BJ (cell line): ENCODE measurements at places on chromosomes 6 and 20. TPM values are rescaled to one million over a fixed set of nuclear protein-coding genes. Genes with fewer than 3 reads are reported as not detected.

DNA sequence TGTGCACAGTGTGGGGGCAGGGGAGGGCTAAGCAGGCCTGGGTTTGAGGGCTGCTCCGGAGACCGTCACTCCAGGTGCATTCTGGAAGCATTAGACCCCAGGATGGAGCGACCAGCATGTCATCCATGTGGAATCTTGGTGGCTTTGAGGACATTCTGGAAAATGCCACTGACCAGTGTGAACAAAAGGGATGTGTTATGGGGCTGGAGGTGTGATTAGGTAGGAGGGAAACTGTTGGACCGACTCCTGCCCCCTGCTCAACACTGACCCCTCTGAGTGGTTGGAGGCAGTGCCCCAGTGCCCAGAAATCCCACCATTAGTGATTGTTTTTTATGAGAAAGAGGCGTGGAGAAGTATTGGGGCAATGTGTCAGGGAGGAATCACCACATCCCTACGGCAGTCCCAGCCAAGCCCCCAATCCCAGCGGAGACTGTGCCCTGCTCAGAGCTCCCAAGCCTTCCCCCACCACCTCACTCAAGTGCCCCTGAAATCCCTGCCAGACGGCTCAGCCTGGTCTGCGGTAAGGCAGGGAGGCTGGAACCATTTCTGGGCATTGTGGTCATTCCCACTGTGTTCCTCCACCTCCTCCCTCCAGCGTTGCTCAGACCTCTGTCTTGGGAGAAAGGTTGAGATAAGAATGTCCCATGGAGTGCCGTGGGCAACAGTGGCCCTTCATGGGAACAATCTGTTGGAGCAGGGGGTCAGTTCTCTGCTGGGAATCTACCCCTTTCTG is 44.0 kb upstream of the TTPAL start:
- DNase-seq: no peak

DNA sequence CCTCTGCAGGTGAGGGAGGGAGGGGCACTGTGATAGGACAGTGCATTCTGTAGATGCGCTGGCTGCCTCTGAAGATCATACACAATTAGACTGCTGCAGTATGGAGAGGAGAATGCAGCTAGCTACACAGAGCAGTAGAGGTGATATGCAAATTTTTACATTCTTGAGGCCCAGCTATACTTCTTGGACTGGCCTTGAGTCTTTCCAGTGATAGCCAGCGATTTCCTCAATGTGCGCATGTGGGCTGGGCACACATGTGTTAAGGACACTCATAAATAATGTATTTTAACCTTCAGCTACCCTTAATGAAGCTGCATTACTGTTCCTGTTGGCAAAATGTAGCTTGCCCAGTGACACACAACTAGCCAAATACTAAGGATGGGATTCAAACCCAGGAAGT is 19.0 kb downstream of the TTPAL start:
- no peak for DNase-seq

DNA sequence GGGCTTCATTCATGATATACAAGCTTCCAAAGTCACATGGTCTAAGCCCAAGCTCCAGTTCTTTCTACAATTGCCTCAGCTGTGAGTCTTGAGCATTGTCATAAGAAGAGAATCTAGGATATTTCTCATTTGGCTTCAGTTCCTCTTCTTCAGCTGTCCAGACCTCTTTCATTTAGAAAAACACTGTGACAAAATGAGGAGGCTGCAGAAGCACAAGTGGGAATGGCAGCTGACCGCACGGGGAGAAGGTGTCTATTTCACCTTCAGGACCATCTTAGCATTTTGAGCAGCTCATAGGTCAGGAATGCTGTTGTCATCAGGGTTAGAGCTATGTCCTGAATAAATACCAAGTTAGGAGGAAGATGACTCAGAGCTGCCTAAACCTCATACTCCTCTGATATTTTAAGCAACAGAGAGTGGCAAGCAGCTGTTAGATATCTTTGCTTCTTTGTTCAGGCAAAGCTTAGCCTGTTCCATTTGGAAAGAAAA is 390.1 kb upstream of the CITED2 start:
- DNase-seq: peak; percentile 98

DNA sequence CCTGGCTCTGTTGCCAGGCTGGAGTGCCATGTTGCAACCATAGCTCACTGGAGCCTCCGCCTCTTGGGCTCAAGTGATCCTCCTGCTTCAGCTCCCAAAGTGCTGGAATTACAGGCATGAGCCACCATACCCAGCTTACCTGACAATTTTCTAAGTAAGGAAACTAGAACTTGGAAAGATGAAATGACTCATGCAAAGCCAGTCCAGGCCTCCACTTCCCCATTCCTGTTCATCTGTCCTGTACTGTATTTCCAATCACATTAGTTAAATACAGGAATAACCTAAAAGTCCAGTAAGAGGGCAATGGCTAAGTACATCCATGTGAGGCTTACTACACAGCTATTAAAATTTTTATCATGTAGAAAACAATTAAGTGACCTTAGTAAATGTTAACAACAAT is 8.3 kb upstream of the ADGB start:
- DNase-seq: no peak

DNA sequence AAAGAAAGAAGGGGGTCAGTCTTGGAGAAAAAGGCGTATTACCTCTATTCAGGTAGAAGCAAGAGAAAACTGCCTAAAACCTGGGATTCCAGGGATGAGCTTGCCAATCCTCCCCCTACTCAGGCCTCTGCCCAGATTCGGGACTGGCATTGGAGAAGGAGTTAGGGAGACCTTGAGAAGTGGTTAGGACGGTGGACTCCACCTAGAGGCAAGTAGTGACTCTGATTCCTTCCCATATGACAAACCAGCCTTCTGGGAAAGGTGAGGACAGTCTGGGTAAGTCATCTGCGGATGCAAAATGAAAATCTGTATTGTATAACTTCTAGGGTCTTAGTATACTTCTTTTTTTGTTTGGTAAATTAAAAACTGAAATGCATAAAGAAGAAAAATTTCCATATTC is 43.8 kb downstream of the SLX4IP start:
- DNase-seq: no peak

DNA sequence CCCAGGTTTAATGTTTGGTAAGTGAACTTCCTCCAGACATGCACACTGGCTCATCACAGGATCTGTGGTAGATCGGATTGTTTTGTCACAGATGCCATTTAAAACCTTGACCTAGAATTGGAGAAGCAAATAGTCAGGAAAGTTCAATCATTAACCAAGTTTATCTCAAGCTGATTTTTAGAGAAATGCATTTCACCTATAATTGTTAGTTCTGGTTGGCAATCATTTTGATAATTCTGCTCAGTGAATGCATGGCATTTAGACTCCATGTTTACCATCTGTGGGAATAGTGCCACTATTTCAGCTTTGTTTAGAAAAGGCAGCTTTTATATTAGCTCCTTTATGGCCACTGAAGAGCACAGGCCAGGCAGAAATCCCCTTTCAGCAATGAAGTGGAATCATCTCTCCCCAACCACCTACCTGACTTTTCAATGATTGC is 73.9 kb upstream of the IPCEF1 start:
- no peak for DNase-seq

GRCh38 chr6:138115877-138116660 is 8.8 kb upstream of the PERP start:
- no peak for DNase-seq

- DNase-seq: no peak
These were observed 47.3 kb downstream of the RNF217 start for GRCh38 chr6:125009578-125009977.

TFAP2B gene
- polyA plus RNA-seq: not detected in 2 replicates

ARMH2 gene
- not detected in 2 replicates for polyA plus RNA-seq

PKIB gene
- not detected in 2 replicates for polyA plus RNA-seq

SNAP91 gene
- polyA plus RNA-seq: not detected in 2 replicates

C6orf15 gene
- polyA plus RNA-seq: not detected in 2 replicates

SLC22A3 gene
- not detected in 2 replicates for polyA plus RNA-seq

ULBP1 gene
- polyA plus RNA-seq: 2.6 TPM in 2 replicates

PPP1R14C gene
- 0.05 and 0.11 TPM in 2 replicates for polyA plus RNA-seq
